Activated CD4-positive, alpha-beta T cell treated with anti-CD3 and anti-CD28 coated beads, Interleukin-2, amount 10 ng/mL, durations not matched to agents 24 days and 14 days (primary cell): ENCODE measurements at places on chromosomes 1 and 21. TPM values are rescaled to one million over a fixed set of nuclear protein-coding genes. Genes with fewer than 3 reads are reported as not detected.
A peak's percentile ranks its signal among the peaks of the same experiment; 100 is the strongest.

DNA sequence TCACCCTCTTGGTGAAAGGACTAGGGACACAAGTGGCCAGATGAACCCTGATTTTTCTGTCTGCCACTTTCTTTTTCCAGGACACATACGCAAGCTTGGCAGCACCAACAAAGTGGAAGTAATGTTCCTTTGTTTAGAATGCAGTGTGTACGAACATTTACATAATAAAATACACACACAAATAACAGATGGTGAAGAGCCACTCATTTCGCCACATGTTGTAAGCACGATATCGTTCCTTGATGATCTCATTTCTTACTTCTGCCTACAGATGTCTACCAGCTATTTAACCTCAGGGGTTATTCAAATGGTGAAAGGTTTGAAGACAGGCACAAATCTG is 670.2 kb upstream of the CXADR start:
- DNase-seq: no peak

- no peak for DNase-seq
Measured at GRCh38 chr1:4425892-4426291, 228.5 kb upstream of the AJAP1 start.

The ZFP69B gene
- 5.5 and 6.3 TPM in 2 replicates for total RNA-seq

The SARS1 gene
- total RNA-seq: 141 and 150 TPM in 2 replicates

DNA sequence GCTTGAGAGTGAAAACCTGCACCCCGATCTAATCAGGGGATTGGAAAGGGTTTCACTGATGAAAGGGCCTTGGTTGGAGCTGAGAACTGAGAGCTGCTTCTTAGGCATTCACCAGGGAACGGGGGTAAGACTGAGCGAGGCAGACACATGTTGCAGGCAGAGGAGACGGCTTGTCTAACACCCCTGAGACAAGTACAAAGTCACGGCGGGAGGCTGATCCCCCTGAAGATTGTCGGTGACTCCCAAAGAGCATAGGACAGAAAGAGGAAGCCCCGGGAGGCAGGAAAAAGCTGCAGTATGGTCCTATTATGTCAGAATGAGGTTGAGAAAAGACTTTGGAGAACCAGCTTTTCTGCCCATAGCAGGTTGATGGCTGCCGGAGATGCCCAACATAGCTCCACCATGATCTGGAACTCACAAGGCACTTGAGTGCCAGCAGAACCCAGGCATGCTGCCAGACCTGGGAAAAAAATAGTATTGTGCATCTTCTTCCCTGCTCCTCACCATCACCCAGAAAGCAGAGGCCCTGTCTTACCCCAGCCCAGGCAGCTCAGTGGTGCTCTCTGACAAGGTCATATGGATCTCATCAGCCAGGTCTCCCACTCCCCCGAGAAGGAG is 463.9 kb upstream of the PROX1 start:
- no peak for DNase-seq

The SPTA1 gene
- total RNA-seq: not detected in 2 replicates

DNA sequence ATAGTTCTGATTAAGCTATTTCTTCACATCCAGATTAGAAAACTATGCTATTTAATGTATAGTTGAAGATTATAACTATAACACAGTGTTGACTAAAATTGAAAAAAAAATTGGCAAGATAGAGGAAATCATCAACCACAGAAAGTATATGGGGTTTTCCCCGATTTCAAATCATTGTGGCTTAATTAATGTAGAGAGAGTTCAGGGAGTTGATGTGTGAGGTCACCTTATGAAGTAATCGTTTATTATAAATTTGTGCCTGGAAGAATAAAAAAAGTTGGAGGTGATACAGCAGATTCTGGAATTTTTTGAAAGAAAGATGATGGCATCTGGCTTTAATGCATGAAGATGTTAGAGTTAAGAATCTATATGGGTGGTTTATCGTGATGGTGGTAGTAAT is 84.3 kb downstream of the PTGS2 start:
- DNase-seq: no peak

The EXTL2 gene
- total RNA-seq: 2.7 and 2.9 TPM in 2 replicates

- DNase-seq: no peak
Measured at GRCh38 chr1:230708631-230709580, 5.0 kb downstream of the AGT start.

- DNase-seq: no peak
Measured at GRCh38 chr1:33519240-33519884, 46.9 kb downstream of the ZSCAN20 start.

DNA sequence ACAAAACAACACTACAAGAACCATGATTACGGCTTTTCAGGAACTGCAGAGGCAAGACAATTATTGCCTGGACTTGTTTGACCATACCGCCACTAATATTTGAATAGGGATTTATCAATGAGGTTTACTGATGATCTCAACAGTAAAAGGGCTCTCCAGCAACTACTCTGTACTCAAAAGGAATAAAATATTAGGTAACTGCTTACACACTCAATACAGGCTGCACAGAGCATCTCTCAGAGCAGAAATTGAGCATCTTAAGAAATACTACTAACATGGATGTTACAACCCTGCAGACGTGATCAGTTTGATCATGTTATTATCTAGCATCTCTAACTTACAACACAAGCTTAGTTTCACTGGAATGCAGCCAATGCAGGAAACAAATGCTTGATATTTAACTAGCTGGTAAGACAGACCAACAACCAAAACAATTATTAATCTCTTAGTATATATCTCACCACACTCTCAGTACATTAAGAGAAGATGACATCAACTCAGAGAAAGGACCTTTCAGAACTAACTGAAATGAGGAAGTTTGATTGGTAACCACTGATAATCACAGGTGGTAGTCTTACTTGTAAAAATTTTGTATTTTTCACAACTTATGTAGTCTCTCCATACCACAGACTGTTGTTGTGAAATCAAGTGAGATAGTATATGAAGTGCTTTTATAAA is 52.2 kb downstream of the PUM1 start:
- DNase-seq: no peak

The LIN28A gene
- not detected in 2 replicates for total RNA-seq

The OLIG2 gene
- total RNA-seq: not detected in 2 replicates

The AZIN2 gene
- 1.3 and 1.4 TPM in 2 replicates for total RNA-seq

- DNase-seq: no peak
Measured at GRCh38 chr1:199550199-199551065, 477.1 kb upstream of the NR5A2 start.

The CELA3B gene
- total RNA-seq: not detected in 2 replicates

The THEMIS2 gene
- 24.5 and 27.7 TPM in 2 replicates for total RNA-seq

- DNase-seq: no peak
Measured at GRCh38 chr1:107788206-107789202, 176.5 kb downstream of the VAV3 start.

The DNAJC28 gene
- total RNA-seq: 0.09 and 0.12 TPM in 2 replicates

GRCh38 chr1:167227934-167228378 is 7.3 kb downstream of the POU2F1 start:
- DNase-seq: peak; percentile 45

DNA sequence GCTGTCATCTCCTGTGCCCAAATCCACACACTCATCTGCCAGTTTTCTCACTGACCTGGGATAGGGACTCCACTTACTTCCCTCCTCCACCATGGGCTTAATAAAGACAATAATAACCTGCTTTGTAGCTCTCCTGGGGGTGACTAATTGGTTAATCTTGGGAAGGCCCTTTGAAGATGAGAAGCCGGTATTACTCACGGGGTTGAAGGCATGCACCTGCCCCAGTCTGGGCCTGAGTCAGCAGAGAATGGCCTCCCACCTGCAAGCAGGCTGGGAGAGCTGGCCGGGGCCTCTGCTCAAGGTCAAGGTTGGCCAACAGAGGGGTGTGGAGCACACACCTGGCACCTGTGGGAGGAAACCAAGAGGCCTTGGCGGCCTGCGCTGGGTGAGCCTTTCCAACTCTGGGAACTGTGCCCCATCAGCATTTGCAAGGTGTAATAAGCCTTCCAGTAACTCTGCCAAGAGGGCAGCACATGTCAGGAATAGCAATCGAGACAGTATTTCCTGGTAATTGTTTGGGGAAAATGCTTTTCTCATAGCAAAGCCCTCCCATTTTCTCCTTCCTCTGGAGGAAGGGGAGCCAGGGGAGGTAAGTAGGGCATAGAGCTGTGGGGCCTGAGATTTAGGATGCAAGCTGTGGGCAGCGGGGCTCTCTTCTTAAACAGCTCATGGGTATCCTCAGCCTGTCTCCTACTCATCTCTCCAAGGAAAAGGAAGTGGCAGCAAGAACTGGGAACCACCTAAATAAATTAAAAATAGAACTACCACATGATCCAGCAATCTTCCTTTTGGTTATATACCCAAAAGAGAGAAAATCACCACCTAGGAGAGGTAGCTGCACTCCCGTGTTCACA is 49.0 kb downstream of the TOMM20 start:
- DNase-seq: no peak

- DNase-seq: no peak
Measured at GRCh38 chr1:24702511-24703293, 42.5 kb upstream of the CLIC4 start.

The BRDT gene
- not detected in 2 replicates for total RNA-seq

GRCh38 chr1:209839875-209840546 is 12.2 kb downstream of the UTP25 start:
- no peak for DNase-seq

DNA sequence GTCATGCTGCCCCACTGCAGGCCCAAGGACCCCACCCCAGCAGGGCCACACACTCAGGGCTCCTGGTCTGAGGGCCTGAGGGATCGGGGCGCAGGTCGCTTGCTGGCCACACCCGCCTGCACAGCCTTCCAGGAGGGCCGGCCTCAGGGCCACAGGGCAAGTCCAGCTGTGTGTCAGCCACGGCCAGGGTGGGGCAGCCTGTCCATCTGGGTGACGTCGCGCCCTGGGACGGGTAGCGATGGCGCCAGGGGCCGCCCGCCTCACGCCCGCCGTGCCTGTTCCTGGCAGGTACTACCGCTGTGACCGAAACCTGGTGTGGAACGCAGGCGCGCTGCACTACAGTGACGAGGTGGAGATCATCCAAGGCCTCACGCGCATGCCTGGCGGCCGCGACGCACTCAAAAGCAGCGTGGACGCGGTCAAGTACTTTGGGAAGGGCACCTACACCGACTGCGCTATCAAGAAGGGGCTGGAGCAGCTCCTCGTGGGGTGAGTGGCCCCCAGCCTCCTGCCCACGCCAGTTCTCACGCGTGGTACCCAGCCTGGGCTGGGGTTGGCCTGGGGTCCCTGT is 2.5 kb downstream of the COL6A1 start:
- DNase-seq: no peak

GRCh38 chr21:38478782-38479181 is 19.5 kb downstream of the ERG start:
- DNase-seq: peak; percentile 66

The SELP gene
- 0.14 TPM in 1 of 2 replicates, not detected in the other for total RNA-seq

DNA sequence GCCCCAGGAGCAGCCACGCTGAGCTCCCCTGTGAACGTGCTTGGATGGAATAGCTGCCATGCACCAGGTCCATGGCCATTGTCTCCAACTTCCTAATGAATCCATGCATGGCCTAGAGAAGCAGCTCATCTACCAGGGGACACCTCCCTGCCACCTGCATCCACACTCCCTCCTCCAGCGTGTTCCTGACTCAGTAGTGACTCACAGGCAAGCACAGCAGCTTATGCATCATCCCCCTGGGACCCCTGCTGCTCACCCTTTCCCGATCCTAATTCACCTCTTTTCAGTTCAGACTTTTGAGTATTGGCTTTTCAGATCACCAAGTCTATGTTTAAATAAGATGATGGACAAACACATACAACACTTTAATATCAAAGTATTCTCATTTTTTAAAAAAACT is 39.9 kb upstream of the TADA1 start:
- no peak for DNase-seq

The IKBKE gene
- 50.0 and 51.5 TPM in 2 replicates for total RNA-seq

The CNR2 gene
- 0.02 TPM in 1 of 2 replicates, not detected in the other for total RNA-seq

DNA sequence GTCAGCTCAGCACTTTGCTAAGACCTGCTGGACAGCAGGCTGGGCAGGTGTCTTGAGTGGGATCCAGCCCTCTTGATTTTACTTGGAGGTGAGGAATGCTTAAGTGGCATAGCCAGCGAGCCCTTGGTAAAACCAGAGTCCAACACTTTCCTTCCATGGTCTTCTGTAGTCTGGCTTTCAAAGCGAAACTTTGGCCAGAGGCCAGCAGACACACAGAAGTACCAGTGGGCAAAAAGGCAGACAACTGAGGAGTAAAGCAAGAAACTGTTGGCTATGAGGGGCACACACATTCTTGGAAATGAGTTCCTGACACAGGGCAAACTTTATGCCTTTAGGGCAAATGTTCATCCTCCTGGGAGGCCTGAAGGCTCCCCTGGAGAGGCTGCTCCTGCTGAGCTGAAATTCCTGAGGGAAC is 281.0 kb upstream of the POU3F1 start:
- peak; percentile 39 for DNase-seq

The VWA5B1 gene
- not detected in 2 replicates for total RNA-seq

- no peak for DNase-seq
Measured at GRCh38 chr1:182206626-182207239, 145.2 kb upstream of the ZNF648 start.

DNA sequence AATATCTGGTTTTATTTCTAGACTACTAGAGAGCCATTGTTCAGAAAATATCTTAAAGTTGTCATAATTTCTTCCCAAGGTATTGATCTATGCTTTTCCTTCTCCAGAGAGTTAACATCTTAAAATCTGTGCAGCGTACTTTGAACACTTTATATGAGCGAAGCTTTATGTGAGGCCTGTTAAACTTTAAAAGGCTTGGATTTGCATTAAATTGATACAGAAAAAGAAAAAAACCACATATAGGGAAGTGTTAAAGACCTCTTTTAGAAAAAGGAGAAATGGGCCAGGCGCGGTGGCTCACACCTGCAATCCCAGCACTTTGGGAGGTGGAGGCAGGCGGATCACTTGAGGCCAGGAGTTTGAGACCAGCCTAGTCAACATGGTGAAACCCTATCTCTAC is 59.2 kb upstream of the MORC3 start:
- DNase-seq: no peak
